Dermis microvascular lymphatic vessel endothelial cell (primary cell): ENCODE measurements at places on chromosomes 3 and 15. TPM values are rescaled to one million over a fixed set of nuclear protein-coding genes. Genes with fewer than 3 reads are reported as not detected.

DNA sequence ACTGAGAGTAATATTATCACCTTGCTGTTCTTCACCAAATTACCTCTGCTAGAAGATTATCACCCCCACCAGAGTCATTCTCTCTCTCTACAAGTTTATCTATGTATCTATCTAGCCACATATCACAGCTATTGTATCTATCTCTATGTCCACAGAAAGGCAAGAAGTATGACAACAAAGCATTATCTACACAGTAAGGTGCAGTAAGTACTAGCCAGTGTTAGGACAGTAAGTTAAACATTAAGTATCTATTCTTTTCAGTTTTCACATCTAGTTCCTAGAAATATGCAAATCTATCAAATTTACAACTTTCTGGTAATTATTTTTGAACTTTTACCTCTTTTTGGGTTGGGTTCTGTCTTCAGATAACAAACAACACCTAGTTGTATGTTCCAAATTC lies 26.5 kb upstream of the XXYLT1 start:
- no peak for DNase-seq

- no peak for DNase-seq
Observed at GRCh38 chr15:83435202-83435601, 11.9 kb upstream of the SH3GL3 start.

DNA sequence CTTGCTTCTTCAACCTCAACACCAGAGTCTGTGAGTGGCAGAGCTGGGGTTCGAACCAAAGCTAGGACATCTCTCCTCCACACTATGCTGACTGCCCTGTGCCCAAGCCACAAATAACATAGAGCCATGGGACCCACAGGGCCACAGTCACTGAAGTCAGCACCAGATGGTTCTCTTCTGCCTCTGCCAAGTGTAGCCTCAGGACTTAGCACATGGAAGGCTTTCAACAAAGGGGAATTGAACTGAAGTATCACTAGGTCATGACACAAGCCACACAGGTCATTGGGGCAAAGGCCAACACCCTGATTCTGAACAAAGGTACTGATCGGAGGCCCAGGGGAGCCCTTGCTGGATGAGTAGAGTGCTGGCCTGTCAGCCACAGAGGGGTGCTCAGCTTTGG lies 83.6 kb downstream of the BDH1 start:
- no peak for DNase-seq

GRCh38 chr3:64321747-64322146 lies 96.5 kb upstream of the PRICKLE2 start:
- DNase-seq, result peak; percentile 73

DNA sequence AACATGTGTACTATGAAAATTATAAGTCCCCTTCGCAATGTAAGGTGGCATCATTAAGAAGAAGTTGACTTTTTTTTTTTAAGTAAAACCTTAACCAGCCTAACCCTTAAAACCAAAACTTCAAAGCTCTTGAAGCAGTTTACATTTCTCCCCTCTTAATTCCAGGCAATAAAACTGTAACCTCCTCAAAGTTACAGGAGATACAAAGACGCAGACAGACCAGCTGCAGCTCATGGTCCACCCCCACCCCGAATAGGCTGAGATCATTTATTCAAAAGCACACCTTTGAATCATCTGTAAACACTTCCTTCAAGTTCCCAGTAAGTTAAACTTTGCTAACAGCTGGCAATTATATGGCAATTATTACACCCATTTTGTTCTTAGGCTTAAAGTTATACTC lies 414.5 kb downstream of the ERC2 start:
- DNase-seq, result no peak

- no peak for DNase-seq
Observed at GRCh38 chr3:13288732-13289718, 131.1 kb downstream of the NUP210 start.

- no peak for DNase-seq
Observed at GRCh38 chr3:12198301-12198700, 39.6 kb upstream of the TIMP4 start.

DNA sequence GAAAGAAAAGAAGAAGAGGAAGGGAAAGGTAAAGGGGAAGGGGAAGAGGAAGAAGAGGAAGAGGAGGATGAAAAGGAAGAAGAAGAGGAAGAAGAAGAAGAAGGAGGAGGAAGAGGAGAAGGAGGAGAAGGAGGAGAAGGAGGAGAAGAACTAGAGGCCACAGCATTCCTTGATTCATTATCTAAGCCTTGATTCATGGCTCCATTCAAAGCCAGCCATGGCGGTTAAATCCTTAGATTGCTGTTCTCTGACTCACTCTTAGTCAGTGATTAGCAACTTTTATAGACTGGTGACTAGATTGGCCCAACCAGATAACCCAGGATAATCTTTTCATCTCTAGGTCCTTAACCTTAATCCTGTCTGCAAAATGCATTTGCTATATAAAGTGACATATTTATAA lies 47.6 kb downstream of the OSTN start:
- DNase-seq, result no peak

- DNase-seq, result peak; percentile 11
Observed at GRCh38 chr3:153970741-153971347, 150.3 kb upstream of the ARHGEF26 start.

GRCh38 chr3:29169451-29169850 lies 111.4 kb upstream of the RBMS3 start:
- DNase-seq, result no peak

GRCh38 chr3:94049267-94049666 lies 13.4 kb downstream of the DHFR2 start:
- DNase-seq, result no peak

GRCh38 chr3:140914384-140914945 lies 27.2 kb upstream of the SLC25A36 start:
- no peak for DNase-seq

GRCh38 chr3:18016366-18016765 lies 273.9 kb upstream of the TBC1D5 start:
- DNase-seq, result no peak

GRCh38 chr15:39948817-39949216 lies 14.9 kb downstream of the EIF2AK4 start:
- no peak for DNase-seq

GRCh38 chr3:8886546-8886945 lies 76.7 kb downstream of the RAD18 start:
- no peak for DNase-seq

DNA sequence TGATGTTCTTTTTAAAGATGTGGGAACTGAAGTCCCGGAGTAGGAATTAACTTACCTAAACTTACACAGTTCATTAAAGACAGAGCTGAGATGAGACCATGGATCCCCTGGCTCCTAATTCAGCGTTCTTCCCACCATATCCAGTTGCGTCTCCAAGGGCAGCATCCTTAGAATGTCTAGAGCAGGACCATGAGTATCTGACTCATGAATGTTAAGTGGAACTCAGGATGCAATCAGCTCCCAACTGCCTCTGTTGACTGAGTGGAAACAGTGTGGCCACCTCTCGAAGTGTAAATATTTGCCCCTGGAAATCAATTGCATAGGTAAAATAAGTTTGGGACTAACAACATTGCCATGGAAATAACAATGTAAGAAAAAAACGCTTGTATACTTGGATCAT lies 2.5 kb downstream of the SNTN start:
- DNase-seq, result no peak

DNA sequence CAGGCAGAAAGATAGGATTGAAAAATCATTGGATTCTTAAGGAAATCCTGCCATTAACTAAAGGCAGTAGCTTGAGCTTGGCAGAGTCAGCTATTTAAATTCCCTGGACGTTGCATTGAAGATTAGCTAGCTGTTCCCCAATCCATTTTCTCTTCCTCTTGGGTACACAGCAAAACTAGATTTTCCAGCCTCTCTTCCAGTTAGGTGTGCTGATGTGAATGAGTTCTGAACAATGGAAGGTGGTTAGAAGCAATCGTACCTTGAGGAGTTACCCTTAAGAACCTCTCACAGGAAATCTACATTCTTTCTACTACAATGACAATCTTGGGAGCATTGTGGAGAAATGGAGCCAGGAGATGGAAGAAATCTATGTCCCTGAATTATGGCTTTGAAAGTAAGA lies 383.2 kb upstream of the TBL1XR1 start:
- no peak for DNase-seq

- peak; percentile 67 for DNase-seq
Observed at GRCh38 chr3:184417619-184418327, 37.9 kb downstream of the CHRD start.

DNA sequence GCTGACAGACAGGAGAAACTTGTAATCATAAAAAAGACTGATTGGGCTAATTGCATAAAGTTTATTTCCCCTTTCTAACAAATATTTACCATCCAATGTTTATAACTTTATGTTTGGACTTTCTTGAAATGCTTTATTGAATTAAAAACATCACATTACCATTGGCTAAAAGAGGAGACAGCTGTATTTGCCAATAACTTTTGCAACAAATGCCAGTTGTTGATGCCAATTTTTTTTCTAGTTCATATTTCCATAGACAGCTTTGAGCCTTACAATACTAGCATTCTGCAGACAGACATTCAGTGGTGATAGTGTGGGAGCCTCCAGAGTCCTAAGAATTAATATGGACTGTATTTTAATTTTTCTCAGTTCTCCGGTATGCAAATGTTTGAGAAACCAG lies 198.4 kb downstream of the ADAMTS17 start:
- no peak for DNase-seq

DNA sequence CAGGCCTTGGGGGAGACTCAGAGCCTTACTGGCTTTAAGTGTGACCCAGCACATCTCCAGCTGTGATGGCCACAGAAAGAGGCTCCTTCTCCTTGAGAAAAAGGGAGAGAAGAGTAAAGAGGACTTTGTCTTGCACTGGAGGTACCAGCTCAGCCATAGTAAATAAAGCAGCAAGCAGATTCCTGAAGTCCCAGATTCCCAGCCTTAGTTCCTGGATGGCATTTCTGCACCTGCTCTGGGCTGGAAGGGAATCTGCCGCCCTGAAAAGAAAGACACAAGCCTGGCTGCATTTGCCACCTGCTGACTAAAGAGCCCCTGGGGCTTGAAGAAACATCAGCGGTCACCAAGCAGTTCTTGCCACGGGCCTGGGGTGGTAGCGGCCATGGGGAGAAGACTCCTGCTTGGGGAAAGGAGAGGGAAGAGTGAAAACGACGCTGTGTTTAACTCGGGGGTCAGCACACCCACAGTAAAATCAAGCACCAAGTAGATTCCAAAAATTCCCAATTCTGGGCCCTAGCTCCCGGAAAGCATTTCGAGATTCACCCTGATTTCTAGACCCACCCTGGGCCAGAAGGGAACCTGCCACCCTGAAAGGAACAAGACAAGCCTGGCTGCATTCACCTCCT lies 24.2 kb upstream of the TNK2 start:
- DNase-seq, result no peak

GRCh38 chr3:100277255-100277800 lies 16.5 kb downstream of the TBC1D23 start:
- DNase-seq, result no peak

DNA sequence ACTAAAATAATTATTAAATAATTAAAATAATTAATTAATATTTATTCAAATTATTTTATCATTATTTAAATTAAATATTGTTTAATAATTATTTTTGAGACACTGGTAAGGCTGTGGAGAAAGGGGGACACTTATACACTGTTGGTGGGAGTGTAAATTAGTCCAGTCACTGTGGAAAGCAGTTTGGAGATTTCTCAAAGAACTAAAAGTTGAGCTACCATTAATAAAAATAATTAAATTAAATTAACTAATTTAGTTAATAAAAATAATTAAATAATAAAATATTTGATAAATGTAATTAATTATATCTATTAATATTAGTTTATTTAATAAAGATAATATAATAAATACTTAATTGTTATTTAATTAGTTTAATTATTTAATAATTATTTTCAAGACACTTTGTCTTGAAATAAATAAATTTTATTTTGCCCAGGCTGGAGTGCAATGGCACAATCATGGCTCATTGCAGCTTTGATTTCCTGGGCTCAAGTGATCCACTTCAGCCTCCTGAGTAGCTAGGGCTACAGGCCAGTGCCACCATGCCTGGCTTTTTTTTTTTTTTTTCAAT lies 16.4 kb upstream of the TNIK start:
- no peak for DNase-seq

GOLGA8K gene
- 0.13 and 0.39 TPM in 2 replicates for total RNA-seq

FGF7 gene
- total RNA-seq, result not detected in 2 replicates

SCN11A gene
- under 0.01 and 0.13 TPM in 2 replicates for total RNA-seq

DPPA2 gene
- total RNA-seq, result not detected in 2 replicates

AQP9 gene
- total RNA-seq, result not detected in 2 replicates

MOBP gene
- total RNA-seq, result under 0.01 TPM in 1 of 2 replicates, not detected in the other

TNIK gene
- 13.9 and 18.9 TPM in 2 replicates for total RNA-seq

ACTC1 gene
- not detected in 2 replicates for total RNA-seq
